ENCODE measurements at places on chromosomes 4 and X.

DNA sequence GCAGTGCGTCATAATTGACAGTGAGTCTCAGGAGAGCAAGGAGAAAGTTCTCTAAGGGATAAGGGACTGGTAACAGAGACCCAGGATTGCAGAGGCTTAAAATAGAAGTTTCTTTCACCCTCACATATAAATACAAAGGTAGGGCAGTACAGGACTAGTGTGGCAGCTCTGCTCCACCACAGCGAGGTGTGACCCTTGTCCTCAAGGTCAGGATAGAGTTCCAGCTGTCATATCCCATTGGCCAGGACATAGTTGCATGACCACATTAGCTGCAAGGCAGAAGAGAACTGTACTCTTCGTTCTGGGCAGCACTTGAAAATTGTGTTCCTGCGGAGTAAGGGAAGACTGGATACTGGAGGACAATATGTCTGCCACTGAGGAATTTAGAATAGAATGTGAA is 94.5 kb downstream of the RS1 start:
- no peak for DNase-seq

DNA sequence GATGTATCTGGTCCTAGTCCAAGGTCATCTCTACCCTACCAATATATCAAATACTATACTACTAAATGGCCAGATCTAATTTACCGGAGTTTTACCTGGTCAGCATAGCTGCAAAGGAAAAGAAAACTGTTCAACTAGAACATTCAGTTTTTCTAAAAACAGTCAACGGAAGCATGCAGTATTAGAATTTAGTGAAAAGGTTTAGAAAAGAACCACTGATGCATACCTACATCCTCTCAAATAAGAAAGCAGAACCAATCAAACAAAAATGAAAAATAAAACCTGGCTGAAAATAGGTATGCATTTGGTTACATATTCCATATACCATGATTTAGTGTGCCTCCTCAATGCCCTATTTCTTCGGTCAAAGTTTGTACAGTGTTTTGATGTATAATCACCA is 140.0 kb downstream of the CHM start:
- no peak for DNase-seq

GRCh38 chr4:41991916-41992767 is 1.8 kb downstream of the SLC30A9 start:
- no peak for DNase-seq

GRCh38 chr4:8503801-8504200 is 63.2 kb downstream of the TRMT44 start:
- DNase-seq = no peak

GRCh38 chrX:27336466-27337091 is 126.6 kb downstream of the PPP4R3C start:
- DNase-seq = no peak

DNA sequence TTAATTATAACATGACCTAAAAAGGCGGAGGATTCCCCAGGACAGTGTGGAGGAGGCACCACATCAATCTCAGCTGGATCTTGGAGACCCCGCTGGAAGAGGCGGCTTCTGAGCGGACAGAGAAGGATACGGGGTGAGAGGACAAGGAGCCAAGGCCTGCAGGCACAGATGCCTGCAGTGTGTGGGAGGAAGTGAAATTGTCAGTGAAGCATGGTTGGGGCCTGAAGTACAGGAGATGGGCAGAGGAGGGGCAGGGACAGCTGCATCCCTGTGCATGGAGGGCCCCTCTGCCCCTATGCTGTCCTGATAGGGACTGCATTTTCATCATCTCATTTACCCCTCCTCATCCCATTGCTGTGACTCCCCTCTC is 1.7 kb upstream of the SLC2A9 start:
- no peak for DNase-seq

DNA sequence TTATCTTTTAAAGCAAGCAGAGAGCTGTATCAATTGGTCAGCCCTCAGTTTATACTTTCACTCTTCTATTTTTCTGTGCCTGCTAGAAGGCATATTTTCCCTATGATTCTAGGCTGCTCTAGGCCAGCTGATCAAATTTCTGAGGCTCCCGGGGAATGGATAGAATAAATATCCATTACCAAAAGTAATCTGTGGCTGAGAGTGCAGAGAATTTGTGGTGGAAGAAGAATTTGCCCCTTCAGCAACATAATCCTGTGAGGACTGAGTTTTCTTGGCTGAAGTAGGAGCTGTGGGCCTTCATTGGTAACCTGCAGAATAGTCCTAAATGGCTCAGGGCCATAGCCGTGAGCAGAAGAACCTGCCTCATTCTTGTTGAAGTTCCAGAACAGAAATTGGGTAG is 314.6 kb upstream of the CASK start:
- no peak for DNase-seq

- DNase-seq = no peak
Observed at GRCh38 chr4:170003071-170004070, 22.8 kb downstream of the MFAP3L start.

GRCh38 chrX:43882294-43882681 is at the start of gene MAOB:
Gene MAOB, minus strand, starts transcription at chrX:43882450. Its CDS starts 151 bp downstream, at chrX:43882299.
- peak; percentile 36 for DNase-seq

DNA sequence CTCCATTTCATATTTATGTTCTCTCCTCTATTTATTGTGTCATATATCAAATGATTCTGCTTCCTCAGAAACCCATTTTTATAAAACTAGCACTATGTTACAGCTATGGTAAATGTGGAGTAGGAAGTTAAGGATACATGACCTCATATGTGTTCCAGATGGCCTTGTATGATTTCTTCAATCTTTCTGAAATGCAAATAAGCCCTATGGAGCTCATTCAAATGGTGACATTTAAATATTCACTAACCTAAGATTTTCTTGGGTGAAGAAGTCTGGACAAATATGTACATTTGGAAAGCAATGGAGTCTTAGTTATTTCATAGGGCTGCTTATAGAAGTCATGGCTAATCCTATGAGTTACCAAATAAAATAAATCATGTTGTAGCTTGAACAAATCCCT is 782.5 kb downstream of the STPG2 start:
- DNase-seq = no peak

- DNase-seq = no peak
Observed at GRCh38 chr4:124594945-124595344, 117.6 kb downstream of the ANKRD50 start.

- no peak for DNase-seq
Observed at GRCh38 chr4:74283614-74284013, 24.7 kb upstream of the EPGN start.

GRCh38 chrX:39260965-39261364 is 459.7 kb downstream of the MID1IP1 start:
- DNase-seq = no peak

- DNase-seq = no peak
Observed at GRCh38 chrX:68941385-68941952, 112.6 kb downstream of the EFNB1 start.

DNA sequence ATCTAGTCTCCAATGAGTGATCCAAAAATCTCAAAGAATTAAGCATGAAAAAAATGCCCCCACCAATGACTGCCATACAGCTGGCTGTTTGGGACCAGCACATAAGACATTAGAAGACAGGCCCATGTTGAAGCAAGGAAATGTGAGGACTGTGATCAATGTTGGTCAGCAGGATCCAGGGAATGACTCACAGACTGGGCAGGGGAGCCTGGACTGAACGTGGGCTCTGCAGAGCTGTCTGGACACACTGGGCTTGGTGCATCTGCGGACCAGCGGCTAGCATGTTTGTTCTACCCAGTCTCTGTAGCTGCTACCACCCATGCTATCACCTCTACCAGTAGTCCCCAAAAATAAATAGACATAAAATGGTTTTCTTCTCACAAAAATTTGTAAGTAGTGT is 108.6 kb downstream of the PALLD start:
- no peak for DNase-seq

- DNase-seq = no peak
Observed at GRCh38 chr4:121358473-121358872, 22.3 kb downstream of the QRFPR start.

DNA sequence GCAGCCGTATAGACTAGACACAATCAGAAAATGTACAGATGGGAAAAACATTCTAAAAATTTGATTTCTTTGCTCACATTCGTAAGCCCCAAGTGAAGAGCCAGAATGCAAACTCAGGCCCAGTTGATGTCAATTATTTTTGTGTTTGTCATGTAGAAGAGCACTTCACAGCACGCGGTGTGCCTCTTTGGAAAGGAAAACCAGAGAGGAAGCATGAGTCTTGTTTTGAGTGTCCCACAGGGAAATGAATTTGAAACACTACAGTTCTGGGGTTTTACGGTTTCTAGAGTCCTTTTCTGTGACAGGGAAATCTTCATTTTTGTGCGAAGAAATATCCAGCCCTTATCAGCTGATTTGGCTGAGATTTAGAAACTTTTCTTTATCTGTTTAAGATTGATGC is 554.6 kb upstream of the BOD1L1 start:
- no peak for DNase-seq

- DNase-seq = no peak
Observed at GRCh38 chr4:5893004-5893580, at the start of gene CRMP1. Gene CRMP1, minus strand, starts transcription at chr4:5893086. Its CDS starts 117 bp downstream, at chr4:5892969.

GRCh38 chrX:13790206-13791131 is 26.4 kb downstream of the GPM6B start:
- no peak for DNase-seq

GRCh38 chrX:9611436-9612145 is 146.7 kb downstream of the TBL1X start:
- no peak for DNase-seq

DNA sequence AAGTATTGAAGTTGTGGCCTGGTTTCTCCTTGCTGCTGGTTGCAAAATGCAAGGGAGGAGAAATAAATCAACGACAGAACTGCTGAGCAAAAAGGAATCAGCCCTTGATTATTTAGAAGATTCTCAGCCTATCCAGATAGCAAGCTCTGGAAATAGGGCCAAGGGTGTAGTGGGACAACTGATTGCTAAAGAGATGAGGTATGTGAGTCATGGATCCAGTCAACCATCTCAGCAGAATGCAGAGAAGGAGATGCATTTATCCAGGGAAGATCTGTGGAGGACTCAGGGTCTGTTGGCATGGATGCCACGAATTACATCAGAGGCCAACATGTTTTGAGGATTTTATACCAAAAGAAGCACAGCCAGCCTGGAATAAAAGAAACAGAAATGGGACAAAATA is 36.7 kb downstream of the FOXR2 start:
- DNase-seq = no peak

DNA sequence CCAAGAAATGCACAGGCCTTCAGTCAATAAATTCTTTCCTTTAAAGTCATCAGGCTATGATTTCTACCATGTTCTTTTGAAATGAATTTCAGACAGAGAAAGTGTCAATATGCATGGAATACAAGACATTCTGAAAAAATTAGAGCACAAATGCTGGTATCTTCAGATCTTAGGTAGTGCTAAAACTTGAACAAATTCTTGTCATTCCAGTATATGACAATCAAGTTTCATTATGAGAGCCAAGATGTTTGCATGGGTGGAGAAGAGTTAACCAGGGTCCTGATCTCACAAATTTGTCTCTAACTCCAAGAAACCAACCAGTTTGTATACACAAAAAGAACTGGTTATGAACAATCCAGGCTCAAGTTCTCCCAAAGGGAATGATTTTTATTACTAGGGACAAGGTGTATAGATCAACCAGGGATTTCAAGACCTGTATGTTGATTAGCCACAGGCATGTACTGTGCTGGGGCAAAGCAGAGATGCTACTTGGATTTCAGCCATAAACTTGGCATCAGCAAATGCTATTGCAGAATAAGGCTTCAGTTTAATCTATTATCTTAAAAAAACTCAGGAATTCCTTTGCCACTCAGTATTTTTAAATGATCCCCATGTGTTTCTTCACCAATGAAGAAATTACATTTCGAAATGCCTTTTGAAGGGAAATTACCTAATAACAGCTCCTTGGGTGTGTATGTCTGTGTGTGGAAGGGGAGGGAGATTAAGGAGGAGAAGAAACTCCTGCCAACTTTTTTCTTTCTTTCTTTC is 69.7 kb downstream of the FANCB start:
- DNase-seq = no peak

DNA sequence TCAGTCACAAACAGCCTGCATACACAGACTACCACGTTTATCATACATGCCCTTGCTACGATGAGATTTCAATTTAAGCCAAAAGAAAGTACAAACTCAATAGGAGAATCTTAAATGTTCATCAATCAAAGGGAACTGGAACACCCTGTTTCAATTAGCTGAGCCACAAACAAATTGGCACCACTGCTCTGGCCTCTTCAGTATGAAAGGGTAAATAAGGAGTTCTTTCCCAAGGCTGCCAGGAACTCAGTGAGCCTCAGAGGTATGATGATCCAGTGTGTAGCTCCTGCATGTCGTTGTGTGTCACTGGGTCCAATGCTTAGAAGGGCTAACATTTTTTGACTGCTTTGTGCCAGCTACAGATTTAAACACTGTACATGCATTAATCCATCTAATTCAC is 5.4 kb downstream of the RNF150 start:
- DNase-seq = no peak

All from dorsolateral prefrontal cortex (tissue), 122 donors.